ENCODE measurements at places on chromosomes 4 and X.

DNA sequence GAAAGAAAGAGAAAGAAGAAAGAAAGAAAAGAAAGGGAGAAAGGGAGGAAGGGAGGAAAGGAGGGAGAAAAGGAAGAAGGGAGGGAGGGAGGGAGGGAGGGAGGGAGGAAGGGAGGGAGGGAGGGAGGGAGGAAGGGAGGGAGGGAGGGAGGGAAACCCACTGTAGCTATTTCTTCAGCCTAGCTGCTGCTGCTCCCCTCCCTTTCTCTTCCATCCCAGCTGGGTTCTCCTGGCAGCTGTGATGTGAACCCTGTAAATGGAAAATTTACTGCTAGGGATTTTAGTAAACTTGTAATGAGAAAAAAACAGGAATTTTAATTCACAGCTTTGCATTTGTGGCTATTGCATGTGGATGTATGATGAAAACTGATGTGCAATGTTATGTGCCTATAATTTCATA, 8.0 kb downstream of the NR0B1 start:
- H3K27me3 ChIP-seq: peaks cover 6% of the 10 kb centered on the region
- H3K4me3 ChIP-seq: no peak overlapping the region
- DNase-seq: no peak
- H3K27ac ChIP-seq: no peak overlapping the region
- H3K36me3 ChIP-seq: no peaks in the 10 kb centered on the region
- no peaks in the 10 kb centered on the region for H3K4me1 ChIP-seq

DNA sequence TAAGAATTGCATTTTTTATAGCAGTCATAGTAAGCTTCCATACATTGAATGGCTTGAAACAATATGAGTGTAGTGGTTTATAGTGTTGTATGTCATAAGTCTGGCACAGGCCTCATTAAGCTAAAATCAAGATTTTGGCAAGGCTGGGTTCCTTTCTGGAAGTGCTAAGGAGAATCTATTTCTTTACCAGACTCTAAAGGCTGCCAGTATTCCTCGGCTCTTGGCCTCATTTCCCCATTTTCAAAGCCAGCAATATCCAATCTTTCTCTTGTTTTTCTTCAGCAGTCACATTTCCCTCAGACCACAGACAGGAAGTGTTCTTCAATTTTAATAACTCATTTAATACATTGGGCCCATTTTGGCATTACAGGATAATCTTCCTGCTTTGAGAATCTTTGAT, 1155.5 kb upstream of the PABPC4L start:
- no peaks in the 10 kb centered on the region for H3K36me3 ChIP-seq
- no peaks in the 10 kb centered on the region for H3K27me3 ChIP-seq
- no peaks in the 10 kb centered on the region for H3K4me1 ChIP-seq

DNA sequence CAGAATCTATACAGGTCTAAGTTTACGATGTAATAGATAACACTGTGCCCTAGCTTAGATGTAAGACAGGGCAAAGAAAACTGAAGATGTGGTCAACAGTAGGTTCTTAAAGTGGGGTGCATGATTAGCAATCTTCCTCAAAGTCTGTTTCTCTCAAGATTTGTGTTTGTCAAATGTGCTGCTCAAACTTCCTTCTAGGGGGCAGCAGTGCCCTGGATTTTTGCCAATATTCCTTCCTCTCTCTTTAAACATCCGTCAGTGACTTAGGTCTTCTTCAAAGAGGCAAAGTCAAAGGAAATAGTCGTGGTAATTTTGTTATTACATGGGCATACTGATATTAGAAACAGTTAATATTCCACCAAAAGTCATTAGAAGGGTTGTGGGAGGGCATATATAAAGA, 4.2 kb upstream of the PDHA2 start:
- H3K27ac ChIP-seq: no peak overlapping the region
- H3K36me3 ChIP-seq: no peaks in the 10 kb centered on the region
- no peaks in the 10 kb centered on the region for H3K27me3 ChIP-seq
- no peak overlapping the region for H3K4me3 ChIP-seq

GRCh38 chr4:152590179-152591031, 54.5 kb upstream of the FBXW7 start:
- peaks cover 7% of the 10 kb centered on the region for H3K27me3 ChIP-seq
- no peaks in the 10 kb centered on the region for H3K36me3 ChIP-seq
- no peak overlapping the region for H3K4me3 ChIP-seq
- no peak overlapping the region for H3K27ac ChIP-seq
- DNase-seq: no peak

DNA sequence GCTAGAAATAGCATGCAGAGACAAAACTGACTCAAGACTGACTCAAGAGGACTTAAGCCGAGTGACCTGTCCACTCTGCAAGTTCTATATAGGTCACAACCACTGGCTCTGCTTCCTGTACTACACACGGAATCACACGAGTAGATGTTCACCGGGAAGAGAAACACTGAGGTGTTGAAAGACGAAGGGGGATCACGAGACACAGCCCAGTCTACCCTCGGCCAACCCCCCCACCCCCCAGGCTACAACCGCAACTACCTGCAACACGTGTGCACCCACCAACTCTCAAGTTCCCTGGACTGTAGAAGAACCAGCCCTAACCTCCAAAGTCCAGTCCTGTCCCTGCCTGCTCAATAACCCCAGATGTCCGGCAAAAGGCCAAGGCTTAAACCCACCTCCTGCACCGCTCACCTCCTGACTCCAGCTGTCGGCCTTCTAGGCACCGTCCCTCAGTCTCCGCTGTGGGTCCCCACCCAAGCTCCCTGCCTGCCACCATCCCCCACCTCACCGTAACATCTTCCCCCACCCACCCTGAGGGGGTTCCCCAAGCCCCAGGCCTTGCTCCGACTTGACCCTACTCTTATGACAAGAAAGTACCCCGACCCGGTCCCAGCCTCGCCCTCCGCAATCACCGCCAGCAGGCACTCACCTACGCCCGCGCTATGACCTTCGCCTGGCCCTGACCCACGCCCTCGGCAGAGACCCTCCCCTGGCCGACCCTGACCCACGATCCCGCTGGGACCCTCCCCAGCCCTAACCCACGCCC, 739 bp downstream of the GAK start:
- DNase-seq: peak; percentile 14
- H3K4me1 ChIP-seq: peaks cover 52% of the 10 kb centered on the region
- H3K36me3 ChIP-seq: peaks cover 5% of the 10 kb centered on the region
- H3K27me3 ChIP-seq: no peaks in the 10 kb centered on the region

- no peaks in the 10 kb centered on the region for H3K27me3 ChIP-seq
- no peak overlapping the region for H3K27ac ChIP-seq
- H3K4me3 ChIP-seq: no peak overlapping the region
- DNase-seq: no peak
- peaks cover 5% of the 10 kb centered on the region for H3K36me3 ChIP-seq
These were observed 122.4 kb downstream of the BCOR start for GRCh38 chrX:39975101-39975925.

GRCh38 chrX:48530736-48531135, 8.8 kb upstream of the TBC1D25 start:
- H3K27ac ChIP-seq: peak overlapping the region; percentile 93
- no peak for DNase-seq
- no peaks in the 10 kb centered on the region for H3K27me3 ChIP-seq
- peaks cover 40% of the 10 kb centered on the region for H3K36me3 ChIP-seq

DNA sequence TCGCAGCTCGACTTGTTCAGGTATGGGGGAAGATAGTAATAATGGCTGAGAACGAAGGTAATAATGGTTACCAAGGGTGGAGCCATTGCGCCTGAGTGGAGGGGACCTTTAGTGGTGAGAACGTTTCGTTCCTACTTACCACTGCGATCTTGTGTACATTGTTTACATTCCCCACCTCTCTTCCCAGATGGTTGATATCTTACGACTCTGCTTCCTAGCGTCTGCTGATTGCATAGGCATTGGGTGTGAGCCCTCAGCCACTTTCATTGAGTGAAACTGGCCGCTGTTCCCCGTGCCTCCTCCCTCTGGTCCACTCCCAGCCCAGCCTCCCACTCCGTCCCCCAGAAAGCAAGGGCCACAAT, 850 bp downstream of the IGBP1 start:
- peaks cover 30% of the 10 kb centered on the region for H3K4me1 ChIP-seq
- peak overlapping the region; percentile 98 for H3K4me3 ChIP-seq
- no peak for DNase-seq
- no peaks in the 10 kb centered on the region for H3K27me3 ChIP-seq
- H3K36me3 ChIP-seq: peaks cover 15% of the 10 kb centered on the region
- peak overlapping the region; percentile 98 for H3K27ac ChIP-seq

Data from activated CD4-positive, alpha-beta T cell treated with anti-CD3 and anti-CD28 coated beads, Interleukin-2, amount 10 ng/mL, durations not matched to agents 7 days and 5 days (primary cell).